Heart left ventricle (tissue), 16 donors: ENCODE measurements at places on chromosomes 6 and 20.

GRCh38 chr20:46054606-46055005, 25.6 kb downstream of the SLC12A5 start:
- DNase-seq = no peak

DNA sequence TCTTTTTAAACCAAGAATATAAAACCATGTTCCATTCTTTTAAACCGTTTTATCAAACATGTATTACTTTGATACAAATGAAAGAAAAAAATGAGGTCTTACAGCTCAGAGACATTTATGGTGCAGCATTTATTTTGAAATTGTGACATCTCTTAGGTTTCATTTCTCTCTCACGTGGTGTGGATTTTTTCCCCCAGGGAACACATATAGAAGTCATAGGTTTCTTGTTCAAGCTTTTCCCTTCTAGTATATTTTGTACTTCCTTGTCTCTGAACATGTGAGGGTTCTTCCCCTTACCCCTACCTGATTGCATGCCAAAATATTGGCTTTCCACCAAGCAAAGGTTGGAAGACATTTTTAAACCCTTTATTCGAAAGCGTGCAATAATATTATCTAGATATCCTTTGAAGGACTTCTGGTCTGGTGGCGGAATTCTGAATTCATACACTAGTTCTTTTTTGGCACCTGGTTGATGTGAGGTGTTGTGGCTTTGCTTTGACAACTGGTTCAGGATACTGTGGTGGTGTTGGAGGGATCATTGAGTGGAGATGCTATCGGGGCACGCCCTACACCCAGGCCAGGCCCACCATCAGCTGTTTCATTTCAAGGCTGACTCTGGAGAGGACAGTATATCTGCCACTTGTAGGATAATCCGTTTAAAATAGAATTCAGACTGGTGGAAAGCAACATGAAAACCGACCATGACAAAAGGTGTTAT, 5.6 kb upstream of the FAM50B start:
- no peak for DNase-seq

GRCh38 chr6:149615805-149616204, 32.7 kb downstream of the KATNA1 start:
- no peak for DNase-seq

GRCh38 chr6:112065426-112065986, 11.6 kb downstream of the CCN6 start:
- no peak for DNase-seq

DNA sequence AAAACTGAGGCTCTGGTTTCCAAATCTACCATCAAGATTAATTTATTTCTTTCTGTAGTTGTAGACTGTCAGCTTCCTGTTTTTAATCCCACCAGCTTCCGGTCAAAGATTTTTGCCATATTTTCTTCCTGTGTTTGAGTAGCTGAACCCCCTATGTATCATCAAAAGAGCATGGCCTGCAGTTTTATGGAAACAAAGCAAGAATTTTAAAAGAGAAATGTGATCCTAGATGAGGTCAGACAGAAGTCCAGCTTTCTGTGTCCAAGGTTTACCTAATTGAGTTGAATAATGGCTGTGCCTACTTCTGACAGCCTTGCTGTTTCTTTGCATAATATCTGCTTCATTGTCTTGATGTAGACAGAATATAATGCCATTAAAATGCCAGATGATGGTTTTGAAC, 163.7 kb downstream of the CARMIL1 start:
- no peak for DNase-seq

GRCh38 chr20:14790190-14790589, 452.8 kb upstream of the FLRT3 start:
- no peak for DNase-seq

DNA sequence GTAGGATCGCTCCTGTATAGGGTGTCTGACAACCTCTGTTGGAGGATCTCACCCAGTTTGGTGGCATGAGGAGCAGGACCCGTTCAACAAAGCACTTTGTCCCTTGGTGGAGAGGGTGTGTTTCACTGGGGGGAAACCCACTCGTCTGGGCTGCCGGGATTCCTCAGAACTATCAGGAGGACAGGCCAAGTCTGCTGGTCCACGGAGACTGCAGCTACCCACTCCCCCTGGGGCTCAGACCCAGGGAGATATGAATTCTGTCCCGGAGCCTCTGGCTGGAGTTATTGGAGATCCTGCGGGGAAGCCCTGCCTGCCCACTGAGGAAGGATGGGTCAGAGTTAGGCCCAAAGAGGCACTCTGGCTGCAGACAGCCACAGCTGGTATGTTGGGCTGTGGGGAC, 233.1 kb downstream of the PKHD1 start:
- no peak for DNase-seq

- no peak for DNase-seq
Observed at GRCh38 chr6:125287718-125288117, 14.0 kb downstream of the HDDC2 start.

- no peak for DNase-seq
Observed at GRCh38 chr20:60395991-60396390, 437.8 kb downstream of the CDH26 start.

GRCh38 chr6:154429711-154430110, 73.1 kb upstream of the IPCEF1 start:
- DNase-seq = no peak

- no peak for DNase-seq
Observed at GRCh38 chr20:39214828-39215227, 252.7 kb downstream of the DHX35 start.

- DNase-seq = no peak
Observed at GRCh38 chr6:20208687-20209378, 3.4 kb downstream of the MBOAT1 start.

DNA sequence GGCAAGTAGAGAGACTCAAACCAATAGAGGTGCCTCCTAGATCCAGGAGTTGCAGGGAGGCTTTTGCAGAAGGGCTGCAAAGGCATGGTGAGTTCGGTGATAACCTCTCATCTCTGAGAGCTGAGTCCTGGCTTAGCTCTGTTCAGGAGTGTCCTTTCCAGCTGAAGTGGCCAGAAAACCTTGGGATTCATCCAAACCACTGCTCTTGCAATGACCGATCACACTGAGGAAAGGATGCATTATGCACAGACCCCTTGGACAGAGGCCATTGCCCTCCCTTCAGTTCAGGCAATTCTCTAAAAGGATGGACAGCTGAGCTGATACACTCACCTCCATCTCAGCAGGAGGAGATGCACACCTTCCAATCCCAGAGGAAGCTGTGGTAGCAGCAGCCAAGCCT, 158.8 kb upstream of the ENPP5 start:
- no peak for DNase-seq

- DNase-seq = no peak
Observed at GRCh38 chr6:3850451-3851203, 1.5 kb downstream of the FAM50B start.

- no peak for DNase-seq
Observed at GRCh38 chr6:2740581-2740980, 10.1 kb downstream of the MYLK4 start.

DNA sequence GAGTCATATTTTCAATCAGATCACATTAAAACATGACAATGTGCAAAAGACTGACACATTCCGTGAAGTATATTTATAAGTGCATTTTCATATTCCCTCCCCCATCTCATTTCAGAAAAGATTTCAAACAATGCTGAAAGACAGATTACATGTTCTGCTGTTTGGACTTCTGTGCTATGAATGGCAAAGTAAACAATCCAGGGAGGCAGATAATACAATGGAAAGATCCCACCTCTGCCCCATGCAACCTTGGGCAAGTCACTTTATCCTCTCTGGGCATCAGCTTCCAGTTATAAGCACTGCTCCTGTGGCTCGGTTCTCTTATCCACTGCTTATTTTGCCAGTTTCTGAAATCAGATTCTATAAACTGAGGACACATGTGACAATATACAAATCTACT, 110.2 kb downstream of the RCAN2 start:
- no peak for DNase-seq

GRCh38 chr6:47034926-47035325, 7.2 kb downstream of the ADGRF1 start:
- peak; percentile 19 for DNase-seq

- no peak for DNase-seq
Observed at GRCh38 chr6:135830452-135830881, 21.0 kb upstream of the PDE7B start.

GRCh38 chr20:32069711-32070110, 17.7 kb downstream of the HCK start:
- DNase-seq = no peak

DNA sequence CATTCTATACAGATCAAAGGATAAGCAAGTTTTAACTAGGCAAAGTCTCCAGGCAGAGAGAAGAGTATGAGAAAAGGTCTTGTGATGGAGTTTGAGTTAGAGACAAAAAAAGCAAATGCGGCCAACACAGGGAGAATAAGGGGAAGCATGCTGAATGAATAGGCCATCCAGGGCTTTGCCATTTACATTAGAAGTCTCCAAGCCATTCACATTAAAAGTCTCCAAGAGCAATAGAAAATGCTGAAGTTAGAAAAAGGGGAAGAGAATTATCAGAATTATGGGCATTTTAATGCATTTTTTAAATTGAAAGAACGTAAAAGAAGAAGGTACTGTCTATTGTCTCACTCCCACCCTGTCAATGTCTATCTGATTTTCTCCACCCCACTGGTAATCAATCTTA, 49.4 kb downstream of the PDSS2 start:
- no peak for DNase-seq

GRCh38 chr20:24296477-24297261, 172.8 kb upstream of the SYNDIG1 start:
- no peak for DNase-seq

- peak; percentile 39 for DNase-seq
Observed at GRCh38 chr6:151141685-151142084, 98.1 kb upstream of the AKAP12 start.

DNA sequence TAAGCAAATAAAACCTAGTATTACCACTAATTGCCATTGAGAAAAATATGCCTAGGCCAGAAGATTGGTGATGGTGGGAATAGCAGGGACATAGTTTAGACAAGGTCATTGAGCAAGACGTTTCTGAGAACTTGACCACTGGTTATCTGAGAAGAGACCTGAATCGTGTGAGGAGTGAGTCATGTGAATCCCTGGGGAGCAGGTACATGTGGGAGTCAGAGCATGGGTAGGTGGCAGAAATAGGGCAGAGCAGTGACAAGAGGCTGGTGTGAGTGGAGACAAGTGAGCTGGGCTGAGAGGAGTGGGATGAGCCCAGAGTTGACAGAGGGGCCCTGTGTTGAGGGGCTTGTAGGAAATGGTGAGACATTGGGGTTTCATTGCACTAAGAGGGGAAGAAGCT, 16.4 kb downstream of the MICA start:
- DNase-seq = no peak

GRCh38 chr6:37381579-37381978, 27.8 kb downstream of the RNF8 start:
- no peak for DNase-seq

- DNase-seq = no peak
Observed at GRCh38 chr20:62543470-62544302, 67.9 kb upstream of the GATA5 start.

DNA sequence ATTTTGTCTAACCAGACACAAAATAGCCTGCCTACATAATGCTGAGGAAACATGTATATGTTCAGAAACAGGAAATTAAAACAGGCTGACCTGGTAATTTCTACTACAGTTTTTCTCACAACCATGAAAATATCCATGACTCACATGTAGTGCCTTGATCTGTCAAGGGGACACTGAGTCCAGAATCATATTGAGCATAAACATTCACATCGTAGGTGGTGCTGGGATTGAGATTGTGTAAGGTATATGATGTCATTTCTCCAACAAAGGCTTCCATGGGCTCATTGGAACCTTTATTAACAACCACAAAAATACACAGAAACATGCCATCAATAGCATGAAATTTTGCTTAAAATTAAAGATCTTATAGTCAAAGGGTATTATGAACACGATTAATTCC, 80.9 kb downstream of the COL12A1 start:
- no peak for DNase-seq

DNA sequence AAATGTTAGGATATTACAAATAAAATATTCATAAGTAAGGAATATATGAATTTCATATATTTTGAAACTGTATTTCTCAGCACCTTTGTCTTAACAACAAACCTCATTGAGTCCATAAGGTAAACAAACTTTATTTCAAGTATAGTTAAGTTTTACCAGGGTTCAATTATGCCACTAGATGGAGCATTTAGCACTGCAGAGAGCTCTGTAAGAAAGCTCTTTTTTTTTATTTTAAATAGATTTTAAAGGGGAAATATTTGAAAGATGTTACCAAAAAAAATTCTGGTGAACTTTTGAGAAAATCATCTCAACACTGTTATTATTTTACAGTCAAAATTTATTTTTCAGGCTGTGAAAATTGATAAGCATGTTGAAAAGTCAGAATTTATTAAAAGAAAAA, 955.2 kb upstream of the EYS start:
- DNase-seq = no peak

DNA sequence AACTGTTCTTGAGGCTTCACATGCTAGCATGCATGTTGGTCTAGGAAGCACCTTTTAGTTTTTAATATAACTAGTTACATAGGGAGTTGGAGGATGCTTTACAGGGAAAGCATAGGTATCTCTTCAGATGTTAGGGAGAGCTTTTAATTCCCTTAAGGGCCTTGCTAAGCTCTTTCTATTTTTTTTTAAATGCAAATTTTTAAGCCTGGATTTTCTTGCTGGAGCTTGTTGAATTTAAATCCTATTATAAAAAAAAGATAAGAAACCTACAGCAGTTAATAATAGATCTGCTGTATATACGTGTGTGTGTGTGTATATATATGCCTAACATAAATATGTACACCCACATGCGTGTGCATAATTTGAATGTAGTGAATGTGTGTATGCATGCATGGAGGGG, 79.0 kb downstream of the FIG4 start:
- DNase-seq = no peak

DNA sequence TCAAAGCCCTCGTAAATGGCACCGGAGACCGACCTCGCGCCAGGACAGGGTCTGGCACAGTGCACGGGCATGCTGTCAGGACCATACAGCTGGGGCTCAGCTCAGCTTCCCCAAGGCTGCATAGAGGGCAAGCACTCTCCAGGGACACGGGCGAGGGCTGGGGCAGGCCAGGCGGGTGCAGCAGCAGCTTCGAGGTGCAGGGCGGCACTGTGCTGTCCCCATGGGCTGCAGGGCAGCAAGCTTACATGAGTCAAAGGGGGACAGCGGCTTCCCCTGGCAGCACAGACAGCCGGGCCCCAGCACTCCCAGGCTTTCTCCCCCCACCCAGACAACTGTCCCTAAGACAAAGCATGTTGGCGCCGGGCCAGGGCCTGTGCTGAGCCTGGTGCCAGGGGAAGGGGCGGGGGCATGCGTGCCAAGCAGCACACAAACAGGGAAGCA, 25.7 kb downstream of the PSMG4 start:
- DNase-seq = no peak

DNA sequence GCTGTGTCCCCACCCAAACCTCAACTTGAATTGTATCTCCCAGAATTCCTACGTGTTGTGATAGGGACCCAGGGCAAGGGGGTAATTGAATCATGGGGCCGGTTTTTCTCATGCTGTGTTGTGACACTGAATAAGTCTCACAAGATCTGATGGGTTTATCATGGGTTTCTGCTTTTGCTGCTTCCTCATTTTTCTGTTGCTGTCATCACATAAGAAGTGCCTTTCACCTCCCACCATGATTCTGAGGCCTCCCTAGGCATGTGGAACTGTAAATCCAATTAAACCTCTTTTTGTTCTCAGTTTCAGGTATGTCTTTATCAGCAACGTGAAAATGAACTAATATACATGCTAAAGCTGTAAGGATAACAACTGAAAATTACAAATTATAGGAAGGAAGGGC, 88.3 kb downstream of the CDYL start:
- DNase-seq = no peak
